Right ventricle myocardium superior (tissue), 1 donor: ENCODE measurements at places on chromosomes 11 and 22.

GRCh38 chr11:2089536-2090165 is 49.5 kb downstream of the IGF2 start:
- no peak for DNase-seq

GRCh38 chr11:72930008-72930407 is 115.8 kb downstream of the ATG16L2 start:
- DNase-seq: no peak

GRCh38 chr22:40533712-40534378 is 102.7 kb downstream of the MRTFA start:
- no peak for DNase-seq

GRCh38 chr11:10308201-10308954 is 3.5 kb downstream of the ADM start:
- no peak for DNase-seq

GRCh38 chr22:21802673-21803072 is 64.8 kb downstream of the MAPK1 start:
- DNase-seq: no peak

GRCh38 chr11:11620173-11620920 is 1.5 kb downstream of the GALNT18 start:
- peak; percentile 65 for DNase-seq

DNA sequence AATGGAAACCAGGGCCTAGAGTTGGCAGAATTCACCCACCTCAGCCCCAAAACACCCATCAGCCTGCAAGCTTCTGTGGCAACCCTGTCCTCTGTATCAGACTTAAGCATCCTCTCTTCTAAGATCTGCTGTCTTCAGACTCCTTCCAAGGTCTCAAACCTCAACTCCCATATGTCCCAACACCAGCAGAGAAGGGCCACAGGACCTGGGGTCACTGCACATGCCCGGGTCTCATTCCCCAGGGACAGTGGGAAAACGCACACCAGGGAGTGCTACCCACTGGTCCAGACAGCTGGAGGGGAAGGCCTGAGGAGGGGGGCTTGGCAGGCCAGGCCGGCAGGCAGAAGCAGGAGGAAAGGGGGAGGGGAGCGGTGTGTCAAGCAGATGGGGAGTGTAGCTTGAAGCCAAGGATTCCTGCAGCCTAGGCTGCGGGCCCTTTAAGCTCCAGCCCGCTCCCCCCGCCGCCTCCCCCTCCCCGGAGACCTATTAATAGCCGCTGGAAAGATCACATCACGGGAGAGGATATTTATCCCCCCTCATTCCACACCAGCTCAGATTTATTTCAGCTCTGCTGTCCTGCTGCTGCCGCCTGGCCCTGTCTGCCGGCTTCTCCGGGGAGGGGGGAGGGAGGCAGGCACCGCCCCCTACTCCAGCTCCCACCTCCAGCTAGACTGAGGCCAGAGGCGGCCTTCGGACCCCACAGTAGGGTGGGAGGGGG is 16.7 kb downstream of the BCL9L start:
- DNase-seq: peak; percentile 89

GRCh38 chr22:27218012-27218920 is 560.9 kb downstream of the MIAT start:
- DNase-seq: peak; percentile 64

DNA sequence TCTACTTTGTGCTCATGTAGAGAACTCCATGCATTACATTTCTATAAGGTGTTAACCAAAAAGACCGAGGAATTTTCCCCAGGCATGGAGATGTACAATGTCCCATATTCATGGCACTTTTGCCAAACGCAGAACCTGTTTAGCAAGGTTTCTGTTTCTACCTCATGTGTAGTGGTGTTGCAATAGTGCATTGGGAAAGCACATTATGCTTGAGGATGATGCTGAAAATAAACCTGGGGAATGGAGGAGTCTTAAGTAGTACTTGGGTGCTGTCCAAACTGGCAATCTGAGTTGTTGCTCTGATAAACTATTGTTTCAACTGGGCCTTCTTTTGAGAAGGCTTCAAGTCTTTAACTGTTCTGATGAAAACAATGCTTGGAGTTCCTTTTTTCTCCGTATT is 11.5 kb upstream of the MUC15 start:
- DNase-seq: no peak

DNA sequence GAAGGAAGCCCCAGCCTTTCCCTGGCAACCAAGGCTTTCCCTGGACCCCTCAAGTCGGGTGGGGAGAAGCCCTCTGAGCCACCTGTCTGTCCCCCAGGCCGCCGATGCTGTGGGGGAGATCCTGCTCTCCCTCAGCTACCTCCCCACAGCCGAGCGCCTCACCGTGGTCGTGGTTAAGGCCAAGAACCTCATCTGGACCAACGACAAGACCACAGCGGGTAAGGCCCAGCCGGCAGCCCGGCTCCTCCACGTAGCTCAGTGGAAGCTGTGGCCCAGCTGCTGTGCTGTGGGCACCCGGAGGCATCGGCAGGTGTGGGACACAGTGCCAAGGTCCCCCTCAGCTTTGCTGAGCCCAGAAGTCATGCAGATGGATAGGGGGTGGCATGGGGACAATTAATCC is 12.2 kb upstream of the RHOD start:
- DNase-seq: no peak

DNA sequence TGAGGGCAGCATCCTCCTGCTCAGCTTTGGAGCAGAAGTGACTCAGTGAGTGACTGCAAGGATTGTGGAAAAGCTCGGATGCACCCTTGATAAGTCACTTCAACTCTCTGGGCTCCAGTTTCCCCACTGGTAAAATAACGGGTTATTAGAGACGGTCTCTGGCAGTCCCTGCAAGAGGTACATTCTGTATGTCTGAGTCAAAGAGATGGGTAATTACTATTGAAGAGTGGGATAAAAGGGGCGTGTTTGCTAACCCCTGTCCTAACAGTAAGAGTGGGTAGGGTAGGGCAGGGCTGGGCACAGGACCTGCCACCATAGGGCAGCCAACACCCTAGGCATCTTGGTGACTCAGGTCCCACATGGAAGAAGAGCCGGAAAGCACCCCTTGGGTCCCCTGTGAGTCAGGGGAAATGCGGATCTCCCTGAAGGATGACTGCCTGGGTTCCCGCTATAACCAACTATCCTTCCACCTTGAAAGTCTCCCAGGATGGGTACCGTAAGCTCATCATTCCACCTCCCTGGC is 7.3 kb upstream of the AHNAK start:
- no peak for DNase-seq

DNA sequence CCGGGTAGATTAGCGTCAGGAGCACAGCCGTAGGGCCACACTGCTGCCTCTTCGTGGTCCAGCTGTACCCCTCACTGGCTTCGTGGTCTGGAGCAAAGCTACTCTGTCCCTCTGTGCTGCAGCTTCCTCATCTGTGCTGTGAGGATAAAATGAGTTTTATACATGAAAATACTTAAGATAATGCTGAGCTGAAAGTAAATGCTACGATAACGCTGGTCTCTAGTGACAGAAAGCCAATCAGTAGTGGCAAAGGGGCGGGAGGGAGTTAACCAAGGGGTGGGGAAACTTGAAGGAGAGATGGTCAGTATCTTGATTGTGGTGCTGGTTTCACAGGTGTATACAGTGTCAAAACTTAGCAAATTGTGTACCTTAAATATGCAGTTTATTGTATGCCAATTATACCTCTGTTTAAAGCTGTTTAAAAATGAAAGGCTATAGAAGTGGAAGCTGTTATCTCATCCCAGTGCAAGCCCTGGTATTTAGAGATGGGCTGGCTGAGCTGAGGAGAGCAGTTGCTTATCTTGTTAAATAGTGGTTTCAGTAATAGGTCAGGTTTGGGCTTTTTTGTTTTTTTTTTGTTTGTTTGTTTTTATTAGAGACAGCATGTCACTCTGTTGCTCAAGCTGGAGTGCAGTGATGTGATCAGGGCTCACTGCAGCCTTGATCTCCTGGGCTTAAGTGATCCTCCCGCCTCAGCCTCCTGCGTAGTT is 36.7 kb downstream of the ACO2 start:
- no peak for DNase-seq

GRCh38 chr11:124746621-124747243 is 5.3 kb downstream of the VSIG2 start:
- peak; percentile 83 for DNase-seq

GRCh38 chr11:12213883-12214282 is 103.5 kb downstream of the MICAL2 start:
- DNase-seq: no peak

GRCh38 chr11:113603277-113604059 is 102.6 kb downstream of the TMPRSS5 start:
- peak; percentile 72 for DNase-seq

DNA sequence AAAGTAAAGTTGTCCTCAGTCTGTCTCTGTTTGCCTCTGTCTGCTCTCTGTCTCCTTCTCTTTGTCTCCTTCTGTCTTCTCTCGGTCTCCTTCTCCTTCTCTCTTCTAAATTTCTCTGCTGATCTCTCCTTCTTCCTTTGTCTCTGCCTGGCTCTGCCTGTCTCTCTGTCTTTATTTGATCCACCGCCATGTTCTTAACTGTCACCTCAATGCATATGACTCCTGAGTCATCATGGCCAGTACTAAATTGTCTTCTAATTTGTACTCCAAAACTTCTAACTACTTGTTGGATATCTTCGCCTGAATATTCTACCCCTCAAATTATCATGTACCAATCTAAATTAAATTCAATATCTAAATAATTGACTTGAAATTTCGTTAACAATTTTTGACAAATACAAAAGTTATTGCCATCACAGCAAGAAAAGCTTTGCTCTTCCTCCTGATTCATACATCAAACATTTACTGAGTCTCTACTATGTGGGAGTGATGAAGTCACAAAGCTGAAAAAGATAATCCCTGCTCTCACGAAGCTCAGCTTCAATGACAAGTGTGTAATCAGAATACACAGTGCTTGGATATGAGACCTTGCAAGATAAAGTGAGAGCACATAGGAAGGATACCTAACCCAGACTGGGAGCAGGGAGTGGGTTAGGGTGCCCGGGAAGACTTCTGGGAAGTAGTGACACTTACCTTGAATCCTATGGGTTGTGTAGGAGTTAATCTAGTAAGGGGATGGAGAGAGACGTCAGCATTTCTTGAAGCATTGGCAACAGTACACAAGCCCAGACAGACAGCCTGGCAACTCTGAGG is 193.0 kb downstream of the MAML2 start:
- DNase-seq: no peak

- peak; percentile 78 for DNase-seq
Observed at GRCh38 chr22:32830473-32830872, 29.0 kb downstream of the TIMP3 start.
